ENCODE measurements at places on chromosomes 7 and 10. TPM values are rescaled to one million over a fixed set of nuclear protein-coding genes. Genes with fewer than 3 reads are reported as not detected.

MPP7 gene
- total RNA-seq, result 9.9 TPM

ZCWPW1 gene
- total RNA-seq, result 3.5 TPM

PDE6C gene
- total RNA-seq, result not detected

LBX1 gene
- not detected for total RNA-seq

RAB11FIP2 gene
- total RNA-seq, result 53.7 TPM

PRRT4 gene
- 0.11 TPM for total RNA-seq

OR6V1 gene
- not detected for total RNA-seq

FAM237B gene
- total RNA-seq, result not detected

ENTPD1 gene
- total RNA-seq, result 0.32 TPM

AKR1C3 gene
- 148 TPM for total RNA-seq

LRGUK gene
- total RNA-seq, result 0.26 TPM

CCDC3 gene
- total RNA-seq, result 2.2 TPM

CH25H gene
- total RNA-seq, result 4.8 TPM

XRCC2 gene
- 1.4 TPM for total RNA-seq

MMD2 gene
- total RNA-seq, result not detected

ELN gene
- 198 TPM for total RNA-seq

MYPN gene
- total RNA-seq, result 14.4 TPM

GPAM gene
- 12.9 TPM for total RNA-seq

OR2A5 gene
- not detected for total RNA-seq

REEP3 gene
- total RNA-seq, result 126 TPM

MRM2 gene
- 19.2 TPM for total RNA-seq

GRID2IP gene
- 0.11 TPM for total RNA-seq

SLC18A3 gene
- not detected for total RNA-seq

OGDHL gene
- 0.54 TPM for total RNA-seq

ZSWIM8 gene
- total RNA-seq, result 50.2 TPM

CHCHD3 gene
- total RNA-seq, result 74.5 TPM

LOXL4 gene
- 32.8 TPM for total RNA-seq

CPN1 gene
- not detected for total RNA-seq

BMPER gene
- 181 TPM for total RNA-seq

ZWINT gene
- 14.7 TPM for total RNA-seq

BLNK gene
- 0.65 TPM for total RNA-seq

UTF1 gene
- total RNA-seq, result not detected

NIPSNAP2 gene
- 49.2 TPM for total RNA-seq

ADCY1 gene
- total RNA-seq, result 0.43 TPM

DYNC1I1 gene
- 3.5 TPM for total RNA-seq

AP1S1 gene
- total RNA-seq, result 71.2 TPM

Measured in articular chondrocyte of knee joint (primary cell).